NCI-H187 treated with DMSO at 0.1 percent for 48 hours (cell line): ENCODE measurements at places on chromosomes 5 and 9.

GRCh38 chr5:40446910-40447309 lies 232.8 kb upstream of the PTGER4 start:
- no peak for DNase-seq

DNA sequence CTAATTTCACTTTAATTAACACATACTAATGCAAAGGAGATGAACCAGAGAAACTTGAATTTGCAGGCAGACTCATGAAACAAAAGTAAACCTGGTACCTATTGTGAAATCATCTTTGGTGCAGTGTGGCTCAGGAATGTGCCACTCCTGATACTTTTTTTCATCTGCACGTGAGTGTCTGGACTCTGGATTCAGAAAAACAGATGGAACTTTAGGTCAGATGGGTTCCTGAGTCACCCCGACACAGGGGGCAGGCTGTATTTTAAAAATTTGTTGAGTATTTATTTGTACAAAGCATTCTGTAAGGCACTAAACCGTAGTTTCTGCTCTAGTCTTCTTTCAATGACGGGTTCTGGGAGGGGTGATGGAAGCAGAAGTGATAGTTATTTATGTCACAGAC lies 52.2 kb upstream of the TUT7 start:
- no peak for DNase-seq

DNA sequence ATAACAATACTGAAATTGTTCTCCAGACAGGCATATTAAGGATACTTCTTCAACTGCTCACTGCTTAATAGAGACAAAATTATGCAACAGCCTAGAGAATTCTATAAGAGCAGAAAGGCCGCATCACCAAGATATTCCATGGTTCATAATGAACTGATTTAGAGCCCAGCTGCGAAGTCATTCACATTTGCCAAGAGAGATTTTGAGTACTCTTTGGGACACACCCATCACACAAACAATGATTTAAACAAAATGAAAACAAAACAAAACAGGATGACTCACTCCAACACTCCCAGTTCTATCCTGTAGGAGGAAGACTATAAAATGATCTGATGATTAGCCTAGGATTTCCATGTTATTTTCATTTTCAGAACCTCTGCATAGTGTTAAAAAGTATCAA lies 145.7 kb upstream of the GNA14 start:
- DNase-seq: no peak

GRCh38 chr5:122972877-122973276 lies 63.6 kb downstream of the PPIC start:
- no peak for DNase-seq

GRCh38 chr5:72206994-72207393 lies 99.7 kb downstream of the MAP1B start:
- no peak for DNase-seq

DNA sequence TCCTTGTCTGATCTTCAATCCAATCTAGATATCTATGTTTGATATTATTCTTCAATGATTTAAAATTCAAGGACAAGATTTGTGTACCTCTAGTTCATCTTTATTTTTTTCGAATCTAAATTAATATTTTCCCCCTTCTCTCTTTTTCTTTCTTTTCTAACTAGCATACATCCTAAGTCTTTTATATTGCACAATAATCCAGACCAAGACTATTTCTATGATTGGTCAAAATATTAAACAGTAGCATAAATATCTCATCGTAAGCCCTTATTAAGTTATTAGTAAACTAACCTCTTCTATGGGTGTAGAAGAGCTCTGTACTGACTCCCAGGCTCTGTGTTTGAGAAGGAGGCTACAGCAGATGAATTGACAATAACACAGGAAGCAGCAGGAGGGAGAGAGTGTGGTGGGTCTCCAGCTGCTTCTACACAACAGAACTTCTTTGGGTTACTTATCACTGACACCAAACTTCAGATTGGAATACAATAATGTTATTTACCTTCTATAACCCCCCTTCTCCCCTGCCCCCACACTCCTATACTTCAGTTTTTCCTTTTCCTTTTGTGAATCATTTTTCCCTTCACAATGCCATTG lies 11.9 kb upstream of the PLCXD3 start:
- no peak for DNase-seq

DNA sequence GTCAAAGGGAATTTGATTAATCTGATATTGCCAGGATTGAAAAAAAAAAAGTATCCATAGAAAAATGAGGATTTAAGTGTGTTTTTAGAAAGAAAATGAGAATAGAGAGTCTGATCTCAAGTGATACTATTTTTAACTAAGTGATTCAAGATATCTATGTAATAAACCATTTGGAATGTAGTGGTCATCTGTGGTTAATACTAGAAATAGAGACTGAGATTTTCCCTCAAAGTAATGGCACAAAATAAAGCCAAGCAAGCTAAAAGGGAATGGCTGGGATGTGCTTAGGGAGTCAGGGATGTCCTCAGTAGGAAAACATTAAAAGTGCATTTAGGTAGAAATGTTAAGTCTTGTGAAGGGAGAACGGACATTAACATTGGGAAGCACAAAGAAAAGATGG lies 90.6 kb downstream of the FBXO4 start:
- DNase-seq: no peak

- DNase-seq: no peak
These were observed 71.5 kb downstream of the MRPS27 start for GRCh38 chr5:72248410-72248981.

DNA sequence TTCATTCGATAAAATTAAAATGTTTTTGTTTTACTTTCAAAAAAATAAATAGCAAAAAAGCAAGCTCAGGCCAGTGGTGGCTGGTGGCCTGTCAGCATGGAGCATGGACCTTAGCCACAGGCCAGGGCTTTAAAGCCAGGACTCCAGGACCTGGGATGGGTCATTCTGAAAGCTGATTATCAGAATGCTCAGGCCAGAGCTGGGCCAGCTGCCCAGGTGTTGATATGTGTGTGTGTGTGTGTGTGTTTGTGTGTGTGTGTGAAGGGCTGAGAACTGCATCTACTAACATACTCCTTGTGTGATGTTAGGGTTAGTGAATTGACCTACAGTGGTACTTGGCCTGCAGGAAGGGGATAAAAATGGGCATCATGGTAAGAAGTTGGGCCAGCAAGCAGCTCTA lies 21.5 kb downstream of the PALM2AKAP2 start:
- no peak for DNase-seq

DNA sequence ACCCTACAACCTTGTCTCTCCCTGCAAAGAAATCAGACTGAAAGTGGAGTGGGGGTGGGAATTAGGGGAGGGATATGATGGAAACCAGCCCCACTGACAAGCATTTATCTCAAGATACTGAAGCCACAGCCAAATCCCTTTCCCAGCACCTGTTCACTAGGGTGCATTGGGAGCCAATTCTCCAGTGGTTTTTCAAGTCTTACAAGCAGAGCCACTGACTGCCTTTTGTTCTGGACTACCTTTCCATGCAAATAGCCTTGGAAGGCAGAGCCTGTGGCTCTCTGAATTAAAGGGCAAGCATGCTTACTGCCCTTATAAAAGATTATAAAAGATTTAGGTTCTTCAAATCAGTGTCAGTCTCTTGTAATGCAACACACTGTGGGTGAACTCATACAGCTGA lies 8.8 kb upstream of the GGTA1 start:
- DNase-seq: no peak

DNA sequence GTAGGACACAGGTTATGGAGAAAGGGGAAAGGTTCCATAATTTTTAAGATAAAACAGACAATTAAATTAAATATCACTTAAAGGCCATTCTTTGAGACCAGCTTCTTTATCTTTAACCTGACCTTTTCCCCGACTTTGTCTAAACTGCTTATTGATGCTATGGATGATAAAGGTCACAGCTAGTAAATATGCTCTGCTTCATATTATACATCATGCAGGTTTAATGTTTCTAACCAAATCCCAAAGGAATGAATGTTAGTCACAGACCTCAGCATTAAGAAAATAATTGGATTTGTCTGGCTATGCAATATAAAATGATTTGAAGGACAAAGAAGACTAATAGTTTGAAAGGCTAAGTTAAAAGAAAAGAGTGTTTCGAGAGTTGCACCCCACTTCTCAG lies 147.6 kb downstream of the ST8SIA4 start:
- DNase-seq: no peak

- no peak for DNase-seq
These were observed 334.0 kb upstream of the DMAC1 start for GRCh38 chr9:8133606-8134005.

GRCh38 chr9:132008184-132008803 lies 71.4 kb downstream of the MED27 start:
- DNase-seq: no peak

- no peak for DNase-seq
These were observed 19.9 kb upstream of the CPEB4 start for GRCh38 chr5:173868096-173868880.

DNA sequence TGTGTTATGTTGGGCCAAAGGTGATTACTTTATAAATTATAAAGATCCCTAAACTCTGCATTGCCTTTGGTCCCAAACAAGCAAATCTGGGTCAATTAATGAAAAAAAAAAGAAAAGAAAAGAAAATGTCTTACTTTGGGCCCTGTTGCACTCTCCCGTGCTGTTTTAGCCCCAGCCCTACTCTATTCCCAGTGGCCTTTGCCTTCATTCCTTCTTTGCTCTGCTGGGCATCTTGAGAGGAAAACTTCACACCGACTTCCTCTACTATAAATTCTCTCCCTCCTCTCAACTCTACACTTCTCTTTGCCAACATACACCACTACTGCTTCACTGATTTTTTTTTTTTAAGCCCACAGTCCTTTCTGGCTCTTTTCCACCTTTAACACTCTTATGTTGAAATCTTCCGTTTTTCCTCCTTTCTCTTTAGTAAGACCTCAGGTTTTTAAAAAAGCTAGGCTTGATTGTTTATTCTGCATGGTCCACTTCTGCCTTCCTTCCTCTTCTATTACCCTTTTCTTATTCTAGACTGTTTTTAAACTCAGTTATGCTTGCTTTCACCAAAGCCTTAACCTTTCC lies 4.5 kb upstream of the MSMP start:
- no peak for DNase-seq

DNA sequence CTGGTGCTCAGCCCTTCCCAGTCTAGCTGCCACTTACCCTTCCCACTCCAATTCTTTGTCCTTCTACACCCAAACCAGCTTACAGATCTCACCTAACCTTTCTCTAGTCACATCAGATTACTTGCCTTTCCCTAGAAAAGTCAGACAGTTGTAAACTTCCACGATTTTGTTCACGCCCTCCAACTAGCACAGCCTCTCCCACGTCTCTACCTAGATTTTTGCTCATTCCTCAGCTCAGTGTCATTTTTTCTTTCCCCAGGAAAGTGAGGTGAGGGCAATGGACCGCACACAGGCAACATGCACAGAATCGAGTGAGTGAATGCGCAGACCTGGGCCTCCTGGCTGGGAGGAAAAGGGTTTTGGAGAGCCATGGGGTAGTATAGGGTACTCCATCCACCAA lies 20.9 kb upstream of the PRUNE2 start:
- DNase-seq: no peak

DNA sequence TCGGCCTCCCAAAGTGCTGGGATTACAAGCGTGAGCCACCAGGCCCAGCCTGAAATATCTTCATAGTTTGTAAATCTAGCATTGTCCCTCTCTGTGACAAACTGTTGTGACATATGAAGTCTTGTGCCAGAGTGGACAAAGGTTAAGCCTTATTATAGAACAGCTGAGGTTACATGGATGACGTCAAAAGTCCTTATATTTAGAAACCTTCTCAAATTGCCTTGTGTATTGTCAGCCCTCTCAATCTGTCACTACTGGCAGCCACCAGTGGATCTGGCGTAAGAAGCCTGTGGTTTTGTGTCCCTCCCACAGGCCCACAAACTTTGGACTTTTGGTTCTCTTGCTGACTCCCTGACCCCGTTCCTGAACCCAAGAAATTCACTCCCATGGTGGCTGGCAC lies 79.4 kb upstream of the CCDC112 start:
- no peak for DNase-seq

- no peak for DNase-seq
These were observed 205.0 kb upstream of the ZNF462 start for GRCh38 chr9:106657926-106658325.

DNA sequence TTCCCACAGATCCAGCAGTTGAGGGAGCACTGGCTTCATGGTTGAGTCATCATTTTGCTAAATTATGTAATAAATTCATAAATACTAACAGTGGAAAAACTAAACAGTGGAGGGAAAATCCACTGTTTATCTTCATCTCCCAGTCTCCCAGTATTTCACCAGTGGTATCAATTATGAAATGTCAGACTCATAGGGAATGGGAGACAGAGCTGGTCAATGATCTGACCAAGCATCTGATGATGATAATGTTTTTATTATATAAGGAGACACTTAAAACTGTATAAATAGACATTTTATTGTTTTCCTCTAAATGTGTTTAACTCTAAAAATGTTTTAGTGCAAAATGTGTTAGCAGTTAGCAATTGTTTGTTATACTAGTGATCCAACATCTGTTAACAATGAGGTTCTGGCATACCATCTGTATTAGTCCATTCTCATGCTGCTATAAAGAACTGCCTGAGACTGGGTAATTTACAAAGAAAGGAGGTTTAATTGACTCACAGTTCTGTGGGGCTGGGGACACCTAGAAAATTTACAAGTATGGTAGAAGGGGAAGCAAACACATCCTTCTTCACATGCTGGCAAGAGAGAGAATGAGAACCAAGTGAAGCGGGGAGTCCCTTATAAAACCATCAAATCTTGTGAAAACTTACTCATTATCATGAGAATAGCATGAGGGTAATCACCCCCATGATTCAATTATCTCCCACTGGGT lies 11.8 kb upstream of the REEP5 start:
- no peak for DNase-seq

DNA sequence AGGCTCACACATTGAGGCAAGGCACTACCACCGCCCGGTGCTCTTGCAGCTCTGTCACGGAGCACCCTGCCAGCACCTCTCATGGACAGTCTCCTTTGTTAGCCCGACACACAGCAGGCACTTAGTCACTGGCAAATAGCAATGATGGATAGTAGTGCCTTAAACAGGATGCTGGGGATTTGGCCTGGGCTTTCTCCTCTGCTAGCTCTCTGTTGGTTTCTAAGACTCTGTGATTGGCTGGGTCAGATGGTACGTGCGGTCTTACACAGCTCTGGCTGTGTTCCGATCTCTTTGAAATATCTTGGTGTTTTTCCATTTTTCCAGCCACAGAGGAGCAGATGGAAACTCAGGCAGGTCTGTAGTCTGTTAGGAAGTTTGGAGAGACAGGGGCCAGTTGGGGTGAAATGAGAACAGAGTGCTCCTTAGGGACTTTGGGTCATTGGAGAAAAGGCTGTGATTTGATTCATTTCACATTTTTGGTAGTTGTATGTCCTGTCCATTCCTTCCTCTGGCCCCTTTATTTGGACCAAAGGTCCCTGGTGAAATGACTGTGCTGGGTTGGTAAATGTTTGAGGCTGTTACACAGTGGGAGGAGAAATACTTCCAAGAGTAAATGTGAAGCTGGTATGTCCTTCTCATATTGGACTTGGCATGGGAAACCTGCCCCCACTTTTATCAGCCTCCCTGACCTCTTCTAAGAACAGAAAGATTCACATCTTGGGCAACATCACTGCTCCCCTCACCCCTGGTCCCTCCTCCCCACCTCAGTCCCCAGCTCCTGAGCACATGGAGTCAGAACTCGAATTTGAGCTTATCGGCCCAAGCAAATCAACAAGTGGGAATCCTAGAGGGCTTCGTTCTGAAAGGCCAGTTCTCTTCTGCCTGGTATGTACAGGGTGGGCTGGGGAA lies 3.4 kb downstream of the SMIM3 start:
- DNase-seq: no peak

GRCh38 chr5:1026700-1027621 lies 18.4 kb downstream of the NKD2 start:
- DNase-seq: no peak
